G401 (cell line): ENCODE measurements at places on chromosomes 3 and 15. TPM values are rescaled to one million over a fixed set of nuclear protein-coding genes. Genes with fewer than 3 reads are reported as not detected.

- peak; percentile 38 for DNase-seq
These were observed 21.8 kb downstream of the ATRIP start for GRCh38 chr3:48468329-48468731.

DNA sequence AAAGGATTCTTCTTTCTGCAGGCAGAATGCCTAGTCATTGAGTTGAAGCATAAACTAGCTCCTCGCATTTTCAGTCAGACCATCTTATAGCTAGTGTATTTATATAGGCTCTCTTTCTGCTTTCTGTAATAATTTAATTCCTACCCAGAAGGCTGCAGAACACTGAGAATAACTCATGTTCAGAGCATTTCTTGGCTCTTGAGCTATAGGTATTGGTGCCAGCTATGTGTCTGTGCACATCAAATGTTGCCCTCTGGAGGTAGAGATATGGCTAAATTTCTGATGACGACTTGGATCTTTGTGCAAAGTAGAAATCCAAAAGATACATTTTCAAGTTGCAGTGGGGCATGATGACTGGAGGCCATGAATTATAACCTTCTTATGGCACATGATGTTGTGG is 336.2 kb upstream of the TPM1 start:
- peak; percentile 19 for DNase-seq

DNA sequence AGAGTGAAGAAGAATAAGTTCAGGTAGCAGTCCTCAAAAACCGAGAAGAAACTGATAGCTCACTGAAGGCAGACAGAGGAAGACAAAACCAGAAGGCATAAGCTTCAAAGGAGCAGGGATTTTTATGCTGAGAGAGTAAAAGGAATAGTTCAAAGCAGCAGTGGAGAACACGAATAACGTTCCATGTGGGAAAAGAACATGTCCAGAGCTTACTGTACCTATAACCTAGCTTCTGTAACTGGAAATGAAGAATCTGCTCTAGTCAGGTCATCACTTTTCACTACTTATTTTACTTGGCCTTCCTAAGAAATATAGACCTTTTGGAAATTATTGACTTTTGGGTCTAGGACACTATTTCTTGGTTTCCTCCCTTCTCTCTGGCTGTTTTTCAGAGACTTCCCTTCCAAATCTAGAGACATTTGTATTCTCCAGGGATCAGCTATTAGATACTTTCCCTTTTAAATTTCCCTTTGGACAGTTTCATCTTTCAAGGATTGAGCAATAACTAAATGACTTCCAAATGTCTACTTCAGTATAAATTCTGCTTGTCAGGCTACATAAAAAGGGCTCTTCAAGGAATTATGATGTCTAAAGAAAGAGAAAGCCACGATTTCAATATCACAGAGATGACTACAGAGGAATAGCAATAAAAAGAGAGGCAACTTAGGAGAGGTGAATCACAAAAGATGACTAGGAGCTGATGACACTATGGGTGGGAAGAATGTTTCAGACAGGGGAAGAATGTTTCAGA is 46.7 kb downstream of the UBE3A start:
- no peak for DNase-seq

Gene ADIPOQ
- not detected in 2 replicates for total RNA-seq

- no peak for DNase-seq
These were observed 12.2 kb downstream of the CHST13 start for GRCh38 chr3:126536126-126536525.

DNA sequence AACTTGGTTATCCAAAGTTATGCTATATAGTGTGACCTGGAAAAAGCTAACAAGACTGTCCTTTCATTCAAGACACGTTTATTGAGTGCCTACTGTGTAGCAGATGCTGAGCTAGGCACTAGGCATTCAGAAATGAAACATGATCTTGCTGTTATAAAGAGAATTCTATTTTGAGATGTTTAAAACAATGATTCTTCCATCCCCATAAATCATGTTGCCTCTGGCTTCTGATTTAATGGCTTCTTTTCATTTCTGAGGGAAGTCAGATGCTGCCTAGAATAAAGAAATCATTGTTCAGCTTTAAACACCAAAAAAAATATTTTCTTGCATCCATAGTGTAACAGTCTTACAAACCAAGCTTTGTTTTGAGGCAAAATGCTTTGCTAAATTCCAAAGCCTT is 620.9 kb upstream of the UBE2E2 start:
- no peak for DNase-seq

Gene SYNPR
- not detected in 2 replicates for total RNA-seq

Gene BCHE
- not detected in 2 replicates for total RNA-seq

Gene GPR176
- total RNA-seq: 0.98 and 2.0 TPM in 2 replicates

GRCh38 chr15:26790118-26790517 is 17.3 kb upstream of the GABRB3 start:
- DNase-seq: no peak

GRCh38 chr3:171092467-171092911 is 66.0 kb upstream of the SLC2A2 start:
- no peak for DNase-seq

DNA sequence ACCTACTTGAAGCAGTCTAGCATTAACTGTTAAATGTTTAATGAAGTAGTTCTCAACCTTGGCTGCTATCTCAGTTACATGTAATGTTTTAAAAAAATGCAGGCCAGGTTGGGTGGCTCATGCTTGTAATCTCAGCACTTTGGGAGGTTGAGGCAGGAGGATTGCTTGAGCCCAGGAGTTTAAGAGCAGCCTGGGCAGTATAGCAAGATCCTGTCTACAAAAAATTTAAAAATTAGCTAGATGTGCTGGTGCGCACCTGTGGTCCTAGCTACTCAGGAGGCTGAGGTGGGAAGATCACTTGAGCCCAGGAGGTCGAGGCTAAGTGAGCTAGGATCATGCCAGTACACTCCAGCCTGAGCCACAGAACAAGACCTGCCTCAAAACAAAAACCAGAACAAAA is 29.3 kb downstream of the UBE2E1 start:
- DNase-seq: no peak

DNA sequence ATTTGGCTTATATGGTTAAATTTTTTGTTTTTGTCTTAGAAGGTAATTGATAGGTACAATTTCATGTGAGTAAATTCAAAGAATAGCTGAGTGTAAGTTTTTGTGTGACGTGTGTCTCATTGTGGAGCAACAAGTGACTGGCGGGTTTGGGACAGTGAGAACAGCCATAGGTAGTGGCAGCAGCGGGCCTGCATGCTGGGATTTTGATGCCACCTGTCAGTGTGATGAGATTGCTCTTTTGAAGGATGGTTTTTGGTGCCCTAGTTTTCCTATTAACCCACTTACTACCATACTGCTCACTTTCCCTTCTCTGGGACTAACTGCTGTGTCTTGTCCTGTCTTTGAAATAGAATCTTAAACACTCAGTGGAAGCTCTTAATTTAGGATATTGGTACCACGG is 522.6 kb downstream of the NAALADL2 start:
- DNase-seq: peak; percentile 29

Gene FANCD2OS
- not detected in 2 replicates for total RNA-seq

Gene NR2F2
- 2.3 and 3.6 TPM in 2 replicates for total RNA-seq

Gene KY
- not detected in 2 replicates for total RNA-seq

Gene C3orf22
- total RNA-seq: not detected in 2 replicates

DNA sequence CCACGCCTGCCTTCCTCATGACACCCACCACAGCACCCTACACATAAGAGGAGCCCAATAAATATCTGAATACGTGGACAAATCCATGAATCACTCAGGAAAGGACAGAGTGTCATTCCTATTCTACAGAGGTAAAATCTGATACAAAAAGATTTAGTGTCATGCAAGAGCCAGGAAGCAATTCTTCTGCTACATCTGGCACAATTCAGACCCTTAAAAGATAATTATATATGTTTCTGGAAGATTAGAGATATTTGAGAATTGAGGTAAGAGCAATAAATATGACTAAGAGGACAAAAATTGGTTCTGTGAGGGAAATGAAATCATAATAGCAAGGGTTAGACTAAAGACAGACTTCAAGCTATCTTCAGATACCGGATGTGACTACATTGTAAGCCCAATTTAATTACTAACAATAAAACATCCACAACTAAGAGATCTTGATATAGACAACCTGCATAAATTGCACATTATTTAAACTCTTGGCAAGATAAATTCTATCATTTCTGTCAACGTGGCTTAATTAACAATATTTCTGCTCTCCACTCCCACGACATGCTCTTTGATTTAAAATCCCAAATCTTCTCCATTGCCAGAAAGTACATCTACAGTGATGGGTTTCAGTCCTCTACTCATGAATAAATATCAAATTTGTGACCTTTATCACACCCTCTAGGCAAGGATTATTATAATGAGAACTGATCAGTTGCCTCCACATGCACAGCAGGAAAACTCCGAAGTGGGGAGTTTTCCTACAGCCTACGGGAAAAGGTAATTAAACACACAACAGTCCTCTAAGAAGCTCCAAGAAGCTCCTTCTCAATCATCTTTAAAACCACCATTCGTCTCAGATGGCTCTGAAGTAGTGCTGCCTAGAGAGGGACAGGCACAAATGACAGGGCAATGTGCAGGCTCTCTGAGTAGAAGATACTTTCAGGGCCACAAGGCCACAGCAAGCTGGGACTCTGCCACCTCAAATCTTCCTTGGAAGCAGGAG is 32.6 kb downstream of the MB21D2 start:
- no peak for DNase-seq

DNA sequence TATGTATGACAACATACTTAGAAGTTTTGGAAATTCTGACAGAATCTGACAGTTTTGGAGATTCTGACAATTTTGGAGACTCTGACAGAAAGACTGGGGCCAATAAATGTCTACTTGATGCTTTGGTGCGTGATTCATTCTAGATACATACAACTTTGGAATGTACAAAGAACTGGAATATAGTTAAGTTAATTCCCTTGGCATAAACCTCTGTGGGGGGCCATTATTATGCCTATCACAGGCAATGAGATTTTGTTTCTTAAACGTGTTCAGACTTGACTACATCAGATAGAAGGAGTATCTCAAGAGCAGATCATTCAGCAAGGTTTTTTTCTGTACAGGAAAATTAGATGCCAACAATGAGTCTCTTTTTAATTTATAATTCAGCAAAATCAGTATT is 617.6 kb upstream of the ZNF717 start:
- DNase-seq: no peak

GRCh38 chr3:170098753-170099152 is 61.0 kb downstream of the GPR160 start:
- DNase-seq: no peak

Gene MAP1A
- 10.0 and 16.4 TPM in 2 replicates for total RNA-seq

Gene KLHL40
- total RNA-seq: not detected in 2 replicates

Gene ACOX2
- total RNA-seq: 16.1 and 25.4 TPM in 2 replicates

Gene GPR156
- total RNA-seq: not detected in 2 replicates

GRCh38 chr3:122458992-122459391 is 43.1 kb upstream of the WDR5B start:
- DNase-seq: peak; percentile 30

- DNase-seq: peak; percentile 75
These were observed 120.9 kb downstream of the BDH1 start for GRCh38 chr3:197434830-197435229.

GRCh38 chr3:152021951-152022461 is 148.6 kb downstream of the SUCNR1 start:
- DNase-seq: no peak

DNA sequence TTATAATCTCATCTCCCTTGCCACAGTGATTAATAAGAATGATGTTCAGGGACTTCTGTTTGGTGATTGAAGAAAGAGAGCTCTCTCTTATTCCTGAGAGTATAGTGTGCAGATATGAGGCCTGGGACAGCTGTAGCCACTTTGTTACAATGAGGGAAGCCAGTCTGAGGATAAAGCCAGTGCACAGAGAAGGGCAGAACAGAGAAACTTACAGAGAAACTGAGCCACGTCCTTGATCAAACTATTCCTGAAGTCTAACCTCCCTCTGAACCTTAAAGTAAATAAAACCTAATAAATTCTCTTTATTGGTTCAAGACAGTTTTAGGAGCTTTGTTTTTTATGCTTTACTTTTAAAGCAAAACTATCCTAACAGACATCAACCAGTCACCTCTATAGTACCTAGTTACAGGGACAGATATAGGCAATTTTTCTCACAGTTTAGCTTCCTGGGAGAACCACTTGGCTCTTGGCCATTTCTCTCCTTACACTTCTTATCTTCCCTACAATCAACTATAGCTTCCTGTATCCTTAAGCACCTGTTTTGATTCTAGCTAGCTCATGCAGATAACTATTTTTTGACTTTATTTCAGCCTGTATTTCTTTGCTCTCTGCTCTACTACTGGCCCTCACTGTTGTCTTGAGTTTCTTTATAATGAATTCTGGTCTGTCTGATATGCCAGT is 284.4 kb downstream of the SHQ1 start:
- DNase-seq: no peak

DNA sequence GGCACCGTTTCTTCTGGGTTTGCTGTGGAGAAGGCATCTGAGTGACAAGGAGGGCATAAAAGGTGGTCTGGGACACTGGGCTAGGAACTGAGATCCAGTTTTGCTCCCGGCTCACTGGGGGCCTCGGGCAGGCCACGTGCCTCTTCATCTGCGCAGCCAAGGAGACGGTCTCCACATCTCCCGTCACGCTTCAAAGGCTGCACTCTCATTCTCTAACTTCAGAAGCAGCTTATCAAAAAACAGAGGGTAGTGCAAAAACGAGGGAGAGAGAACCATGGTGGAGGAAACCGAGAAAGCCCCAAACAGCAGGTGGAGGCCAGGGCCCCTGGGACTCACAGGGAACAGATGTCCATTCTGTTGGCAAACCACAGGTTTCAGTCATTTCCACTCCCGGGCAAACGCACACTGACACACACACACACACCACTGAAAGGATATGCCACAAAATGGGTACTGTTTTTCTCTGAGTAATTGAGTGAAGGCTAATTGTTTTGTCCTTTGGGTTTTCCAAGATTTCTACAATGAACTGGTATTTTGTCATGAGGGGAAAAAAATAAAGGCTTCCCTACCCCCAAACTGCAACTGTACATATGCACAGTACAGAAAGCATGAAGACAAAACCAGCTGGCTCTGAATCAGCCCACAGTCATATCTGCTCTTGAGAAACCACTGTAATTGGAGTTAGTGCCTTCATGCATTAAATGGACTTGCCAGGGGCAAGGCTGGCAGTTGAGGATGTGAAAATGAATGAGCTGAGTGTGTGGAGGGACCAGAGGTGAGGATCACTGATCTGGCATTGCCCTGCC is 71.9 kb downstream of the MGLL start:
- DNase-seq: peak; percentile 52

DNA sequence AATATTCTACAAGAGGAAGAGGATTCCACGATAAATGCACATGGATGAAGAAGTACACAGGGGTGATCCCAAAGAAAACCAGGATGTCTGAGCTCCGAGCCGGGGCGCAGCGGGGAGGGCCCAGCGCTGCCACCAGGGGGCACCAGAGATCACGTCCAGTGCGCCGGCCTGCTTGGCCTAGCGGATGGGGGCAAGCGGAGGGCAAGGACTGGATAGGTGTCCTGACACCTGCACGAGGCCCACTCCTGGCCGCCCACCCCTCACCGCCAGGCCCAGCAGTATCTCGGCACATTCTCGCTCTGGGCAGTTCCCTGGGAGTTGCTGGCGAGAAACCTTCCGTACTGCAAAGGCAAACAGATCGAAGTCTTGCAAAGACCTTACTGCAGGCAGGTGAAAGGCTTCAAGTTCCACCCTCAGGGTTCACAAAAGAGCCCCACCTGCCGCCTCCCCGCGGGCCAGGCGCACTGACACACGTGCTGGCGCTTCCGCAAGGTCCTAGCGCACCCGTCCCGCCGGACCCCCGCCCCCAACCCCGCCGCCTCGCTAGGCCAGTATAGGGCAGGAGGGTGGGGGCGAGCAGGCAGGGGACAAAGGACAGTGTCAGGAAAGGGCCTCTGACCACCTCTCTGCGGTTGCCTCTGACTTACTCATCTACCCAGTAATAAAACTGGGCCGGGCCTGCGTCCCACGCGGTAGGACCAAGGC is 3.3 kb downstream of the ANKRD63 start:
- DNase-seq: peak; percentile 72
